ENCODE measurements at places on chromosomes 7 and 10.

DNA sequence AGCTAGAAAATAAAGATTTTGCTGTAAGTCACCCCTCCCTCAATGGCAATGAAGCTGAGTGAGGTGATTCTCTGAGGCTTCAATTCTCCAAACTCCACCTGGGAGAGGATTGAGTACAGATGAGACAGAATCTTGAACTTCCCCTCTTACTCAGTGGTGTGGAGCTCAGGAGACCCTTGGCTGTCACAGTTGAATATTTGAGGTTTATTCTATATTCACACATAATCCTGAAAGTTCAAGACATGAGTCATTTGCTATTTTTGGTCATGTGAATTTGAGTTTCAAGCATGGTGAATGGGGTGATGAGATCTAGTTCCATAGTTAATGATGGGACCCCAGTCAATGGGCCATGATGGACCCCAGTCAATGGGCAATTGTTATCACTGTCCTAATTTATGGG, 13.9 kb upstream of the TECTB start:
- DNase-seq = no peak

DNA sequence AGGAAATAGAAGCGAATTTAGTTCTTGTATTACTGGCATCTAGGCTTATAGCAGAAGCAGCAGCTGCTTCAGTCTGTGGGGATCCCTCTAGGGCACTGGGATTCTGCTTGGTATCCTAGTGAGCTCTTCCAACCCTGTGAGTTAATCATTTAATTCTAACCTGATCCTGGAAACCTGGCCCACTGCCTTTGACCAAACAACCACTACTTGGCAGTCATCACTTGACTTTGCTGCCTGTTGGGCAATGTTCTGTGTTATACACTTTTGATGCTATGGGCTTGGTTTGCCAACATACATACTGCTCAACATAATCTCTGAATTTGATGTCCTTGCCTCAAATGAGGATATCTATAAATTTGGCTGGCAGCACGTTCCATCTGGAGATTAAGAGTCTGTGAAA, 813.4 kb downstream of the ANKRD7 start:
- DNase-seq = no peak

DNA sequence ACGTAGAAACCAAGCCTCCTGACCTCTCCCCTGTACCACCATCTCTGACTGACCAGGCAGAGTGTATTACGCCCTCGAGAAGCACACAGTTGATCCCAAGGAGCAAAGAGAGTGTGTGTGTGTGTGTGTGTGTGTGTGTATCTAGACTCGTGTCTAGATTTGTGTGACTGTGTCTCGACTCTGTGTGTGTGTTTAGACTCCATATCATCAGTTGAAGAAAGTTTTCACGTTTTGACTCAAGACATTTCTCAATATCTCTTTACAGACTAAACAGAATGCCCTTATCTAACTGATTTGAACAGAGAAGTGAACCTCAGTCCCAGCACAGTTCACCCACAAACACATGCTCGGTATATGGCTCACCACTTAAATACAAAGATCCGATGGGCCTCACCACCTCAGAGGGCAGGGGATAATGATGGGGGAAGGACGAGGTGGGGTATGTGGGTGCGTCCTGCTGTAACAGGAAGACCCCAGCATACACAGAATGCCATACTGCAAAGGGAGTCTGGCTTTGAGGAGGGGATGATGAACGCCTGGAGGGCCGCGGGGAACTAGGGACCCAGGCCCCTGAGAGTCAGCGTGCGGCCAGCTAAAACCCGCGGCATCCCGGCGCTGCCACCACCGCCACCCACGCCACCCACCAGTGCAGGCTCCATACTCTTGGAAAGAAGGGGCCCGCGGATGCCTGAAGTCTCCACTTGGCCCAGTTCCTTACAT, 780 bp downstream of the ALDH18A1 start:
- DNase-seq = no peak

- no peak for DNase-seq
These were observed 191.8 kb downstream of the PTPRN2 start for GRCh38 chr7:158395780-158396278.

DNA sequence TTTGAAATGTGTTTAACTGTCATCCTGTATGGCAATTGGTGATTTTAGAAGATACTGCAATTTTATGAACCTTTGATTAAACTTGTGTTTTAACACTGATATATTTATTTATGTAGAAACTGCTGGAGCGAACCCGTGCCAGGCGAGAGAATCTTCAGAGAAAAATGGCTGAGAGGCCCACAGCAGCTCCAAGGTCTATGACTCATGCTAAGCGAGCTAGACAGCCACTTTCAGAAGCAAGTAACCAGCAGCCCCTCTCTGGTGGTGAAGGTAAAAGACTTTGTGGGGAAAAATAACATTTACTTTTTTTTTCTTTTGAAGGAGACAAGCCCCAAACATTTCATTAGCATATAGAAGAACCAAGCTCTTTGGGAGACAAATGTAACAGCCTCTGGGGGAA, 6.5 kb downstream of the ANLN start:
- no peak for DNase-seq

DNA sequence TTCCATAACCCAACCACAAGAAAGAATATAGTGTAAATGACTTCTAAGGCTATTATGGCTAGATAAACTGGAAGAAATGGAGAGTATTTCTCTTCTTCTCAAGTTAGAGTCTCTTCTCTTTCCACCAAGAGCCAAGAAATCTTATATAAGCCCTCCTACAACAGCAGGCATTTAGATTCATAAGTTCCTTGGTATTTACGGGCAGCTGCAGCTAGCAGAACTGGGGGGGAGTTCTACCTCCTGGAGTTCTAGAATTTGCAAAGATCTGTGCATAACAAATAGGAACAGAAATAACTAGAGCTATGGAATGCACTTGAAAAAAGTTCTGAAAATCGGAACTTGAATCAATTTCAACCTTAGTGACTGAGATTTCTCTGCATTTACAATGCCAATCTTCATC, 715.2 kb upstream of the GRM3 start:
- DNase-seq = no peak

- peak; percentile 28 for DNase-seq
These were observed 74.0 kb upstream of the CUX1 start for GRCh38 chr7:101743241-101743994.

- DNase-seq = no peak
These were observed 379.6 kb downstream of the TNS3 start for GRCh38 chr7:47202146-47202783.

DNA sequence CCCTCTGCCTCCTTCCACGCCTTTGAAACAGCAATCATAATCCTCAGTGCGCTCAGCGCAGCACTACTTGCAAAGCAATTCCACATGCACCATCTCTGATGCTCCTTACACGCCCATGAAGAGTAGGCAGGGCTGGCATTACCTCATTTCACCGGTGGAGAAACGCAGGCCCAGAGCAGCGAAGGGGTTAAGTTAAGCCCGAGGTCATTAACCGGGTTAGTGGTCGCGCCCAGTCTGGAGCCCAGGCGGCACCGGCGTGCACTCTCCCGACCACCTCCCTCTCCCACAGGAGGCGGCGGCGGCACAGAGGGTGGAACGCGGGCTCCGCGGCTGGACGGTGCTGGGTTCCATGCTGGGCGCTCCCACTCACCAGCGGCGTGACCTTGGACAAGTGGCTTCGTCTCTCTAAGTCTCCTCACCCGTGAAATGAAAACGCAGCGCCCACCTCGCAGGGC, 515 bp downstream of the FASTK start:
- no peak for DNase-seq

- no peak for DNase-seq
These were observed 13.0 kb downstream of the DOCK1 start for GRCh38 chr10:126917975-126918908.

- DNase-seq = no peak
These were observed 41.4 kb downstream of the COL1A2 start for GRCh38 chr7:94436018-94436604.

DNA sequence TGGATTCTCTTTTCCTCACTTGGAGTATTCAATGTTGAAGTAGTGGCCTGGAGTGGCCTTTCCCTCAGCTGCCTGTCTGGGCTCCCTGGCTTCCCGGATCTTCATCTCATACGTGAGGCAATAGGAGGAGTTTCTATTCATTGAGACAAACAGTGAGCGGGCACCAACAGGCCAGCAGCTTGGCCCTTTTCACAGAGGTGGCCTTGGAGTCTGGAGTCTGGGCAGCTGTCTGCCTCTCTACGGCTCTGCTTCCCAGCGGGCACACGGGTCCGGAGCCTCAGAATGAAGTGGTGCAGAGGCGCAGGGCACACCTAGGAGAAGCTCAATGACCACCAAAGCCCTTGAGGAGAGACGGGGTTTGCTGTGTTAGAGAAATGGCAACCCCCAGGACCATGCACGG, 169.4 kb downstream of the CCDC3 start:
- DNase-seq = no peak

DNA sequence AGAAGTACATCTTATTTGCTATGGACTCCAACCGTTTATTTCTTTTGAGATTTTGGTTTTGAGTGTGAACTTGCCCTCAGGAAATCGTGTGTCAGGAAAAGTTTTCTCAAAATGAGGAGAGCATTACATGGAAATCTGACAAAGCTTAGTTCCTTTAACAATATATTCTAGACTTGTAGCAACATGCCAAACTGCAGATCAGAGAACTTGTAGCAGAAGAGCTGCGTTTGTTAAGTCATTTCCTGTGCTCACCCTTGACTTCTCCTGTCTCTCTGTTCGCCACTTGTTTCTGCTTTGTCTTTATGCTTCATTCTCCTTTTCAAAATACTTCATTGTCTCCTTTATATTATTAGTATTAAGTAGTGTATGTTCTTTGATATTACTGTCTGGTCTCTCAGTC, 116.6 kb upstream of the FOXP2 start:
- no peak for DNase-seq

DNA sequence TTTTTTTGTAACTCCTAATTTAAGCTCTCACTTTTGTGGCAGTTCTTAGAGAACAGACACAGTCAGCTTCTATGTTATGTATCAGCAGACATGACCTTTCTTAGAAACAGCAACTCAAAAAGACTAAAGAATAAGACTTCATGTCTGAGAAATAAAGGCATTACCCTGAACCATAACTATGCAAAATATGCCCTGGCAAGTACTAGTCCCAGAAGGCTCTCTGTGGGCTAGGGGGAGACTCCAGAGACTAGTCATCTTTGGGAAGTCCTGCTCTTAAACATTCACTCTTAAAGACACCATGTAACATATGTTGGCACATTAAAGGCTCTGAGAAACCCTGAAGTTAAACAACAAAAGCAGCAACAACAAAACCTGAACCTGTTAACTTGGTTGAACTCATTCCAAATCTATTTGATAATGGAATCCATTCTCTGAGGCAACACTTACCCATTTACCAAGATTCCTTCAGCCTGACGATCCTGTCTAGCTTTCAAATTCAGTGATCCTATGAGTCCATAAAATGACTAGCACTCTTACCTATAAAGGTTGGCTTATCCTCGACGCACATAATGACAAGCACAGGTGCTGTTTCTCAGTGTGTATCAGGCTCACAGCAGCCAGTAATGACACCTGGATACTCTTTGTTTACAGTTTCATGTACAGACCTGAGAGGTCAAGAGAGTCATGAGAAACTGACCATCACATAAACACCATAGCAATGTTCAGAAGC, 62.3 kb downstream of the OSBPL3 start:
- no peak for DNase-seq

- DNase-seq = no peak
These were observed 124.4 kb downstream of the TACC2 start for GRCh38 chr10:122113161-122113944.

GRCh38 chr7:131372554-131372953, 44.9 kb downstream of the MKLN1 start:
- no peak for DNase-seq

DNA sequence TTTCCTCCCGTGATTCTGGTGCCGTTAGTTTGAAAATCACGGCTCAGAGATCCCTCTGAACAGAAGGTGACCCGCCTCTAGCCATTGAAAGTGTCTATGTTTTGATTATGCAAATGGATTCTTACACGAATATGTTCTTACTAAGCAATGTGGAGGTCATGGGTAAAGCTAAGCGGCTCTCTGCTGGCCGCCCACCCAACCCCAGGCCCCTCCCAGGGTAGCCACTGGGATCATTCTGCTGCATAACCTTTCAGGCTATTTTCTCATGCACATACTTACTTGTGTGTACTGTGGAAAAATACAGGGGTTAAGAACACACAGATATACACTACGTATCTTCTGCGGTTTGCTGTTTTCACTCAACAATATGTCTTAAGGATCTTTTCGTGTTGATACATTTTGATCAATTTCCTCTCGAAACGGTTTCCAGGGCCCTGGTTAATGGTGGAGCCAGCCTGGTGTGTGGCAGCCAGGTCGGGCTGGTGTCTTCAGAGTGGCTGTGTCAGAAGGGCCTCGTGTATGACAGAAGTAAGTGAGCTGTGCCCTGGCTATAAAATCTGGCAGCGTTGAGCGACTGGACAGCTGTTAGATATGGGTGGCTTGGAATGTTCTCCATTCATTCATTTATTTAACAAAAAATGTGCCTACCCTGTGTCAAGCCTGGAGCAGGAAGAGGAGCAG, 29.9 kb downstream of the ZNF783 start:
- no peak for DNase-seq

- DNase-seq = no peak
These were observed 11.9 kb upstream of the FOXL3 start for GRCh38 chr7:278081-278480.

- no peak for DNase-seq
These were observed 6.5 kb downstream of the NACAD start for GRCh38 chr7:45082031-45082830.

DNA sequence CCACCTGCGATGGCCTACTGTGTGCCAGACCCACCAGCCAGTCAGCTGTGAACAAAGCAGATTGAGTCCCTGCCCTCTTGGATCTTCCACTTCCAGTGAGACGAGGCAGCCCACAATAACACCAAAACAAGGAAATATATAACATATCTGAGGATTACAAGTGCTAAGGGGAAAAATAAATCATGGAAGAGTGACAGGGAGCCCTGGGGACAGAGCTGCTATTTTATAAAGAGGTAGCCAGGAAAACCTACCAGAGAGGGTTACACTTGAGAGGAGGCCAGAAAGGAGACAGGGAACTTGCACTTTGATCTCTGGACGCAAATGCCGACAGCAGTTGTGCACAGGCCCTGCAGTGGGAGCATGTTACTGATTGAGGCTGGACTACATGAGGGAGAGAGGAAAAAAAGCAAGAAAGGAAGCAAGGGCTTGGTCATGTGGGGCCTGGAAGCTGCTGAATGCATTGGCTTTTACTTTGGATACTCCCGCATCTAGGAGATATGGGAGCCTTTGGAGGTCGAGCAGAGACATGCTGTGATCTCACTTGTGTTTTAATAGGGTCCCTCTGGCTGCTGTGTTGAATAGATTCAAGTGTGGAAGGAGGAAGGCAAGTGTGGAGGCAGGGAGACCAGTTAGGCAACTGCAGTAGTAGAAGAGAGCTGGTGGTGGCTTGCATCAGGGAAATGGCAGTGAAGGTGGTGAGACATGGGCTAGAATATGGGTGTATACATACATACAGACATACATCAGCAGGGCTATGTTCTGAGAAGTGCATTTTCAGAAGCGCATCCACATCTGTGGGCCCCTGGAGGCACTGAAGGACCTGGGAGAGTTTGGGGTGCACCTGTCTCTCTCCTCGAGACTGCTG, 26.2 kb downstream of the MINDY4 start:
- DNase-seq = no peak

GRCh38 chr7:68440866-68441265, 1157.4 kb upstream of the AUTS2 start:
- DNase-seq = no peak

Measured in stimulated activated CD8-positive, alpha-beta memory T cell treated with anti-CD3 and anti-CD28 coated beads, Interleukin-7, amount 100 ng/mL, for 1 hour (primary cell).